ENCODE measurements at places on chromosomes 16 and 17. TPM values are rescaled to one million over a fixed set of nuclear protein-coding genes. Genes with fewer than 3 reads are reported as not detected.

Gene CCL8
- total RNA-seq: not detected

DNA sequence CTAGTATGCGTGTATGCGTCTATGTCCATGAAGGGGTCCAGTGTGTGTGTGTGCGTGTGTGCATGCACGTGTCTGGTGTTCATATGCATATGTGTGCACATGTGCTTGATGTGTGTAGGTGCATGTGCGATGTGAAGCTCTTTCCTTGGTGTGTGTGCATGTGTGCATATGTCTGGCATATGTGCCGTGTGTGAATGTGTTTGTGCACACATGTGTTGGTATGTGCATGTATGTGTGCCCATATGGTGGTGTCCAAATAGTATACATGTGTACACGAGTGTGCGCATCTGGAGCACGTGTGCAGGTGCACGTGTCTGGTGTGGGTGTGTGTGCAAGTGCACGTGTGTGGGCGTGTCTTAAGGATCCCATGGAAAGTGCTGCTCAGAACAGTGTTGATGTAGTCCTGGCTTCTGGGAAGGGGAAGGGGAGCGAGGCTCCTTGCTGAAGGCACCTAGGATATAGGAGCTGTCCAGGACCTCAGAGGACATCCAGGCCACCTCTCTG lies 17.0 kb downstream of the CACNA1G start:
- no peak overlapping the region for H3K27ac ChIP-seq
- no peak for DNase-seq
- no peak overlapping the region for H3K4me3 ChIP-seq
- no peaks in the 10 kb centered on the region for H3K27me3 ChIP-seq

Gene RAMP2
- total RNA-seq: 6.5 TPM

DNA sequence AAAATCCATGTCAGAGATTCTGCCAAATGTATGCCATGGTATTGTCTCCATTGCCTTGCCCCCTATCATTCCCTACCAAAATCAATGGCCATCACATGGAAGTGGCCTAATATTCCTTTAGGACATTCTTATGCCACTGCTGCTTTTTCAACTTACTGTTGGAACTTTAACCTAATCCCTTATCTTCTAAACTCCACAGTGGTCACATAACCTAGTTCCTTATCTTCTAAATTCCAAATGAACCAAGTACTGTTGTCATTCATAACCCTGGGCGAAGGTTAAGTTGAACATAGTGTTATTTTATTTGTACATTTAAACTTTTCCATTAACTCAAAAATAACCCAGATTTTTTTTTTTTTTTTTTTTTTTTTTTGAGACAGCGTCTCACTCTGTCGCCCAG lies 3.6 kb downstream of the HSF5 start:
- no peak overlapping the region for H3K4me3 ChIP-seq
- peaks cover 10% of the 10 kb centered on the region for H3K36me3 ChIP-seq
- H3K27me3 ChIP-seq: no peaks in the 10 kb centered on the region
- no peaks in the 10 kb centered on the region for H3K4me1 ChIP-seq
